ENCODE measurements at places on chromosomes 11 and 22.

DNA sequence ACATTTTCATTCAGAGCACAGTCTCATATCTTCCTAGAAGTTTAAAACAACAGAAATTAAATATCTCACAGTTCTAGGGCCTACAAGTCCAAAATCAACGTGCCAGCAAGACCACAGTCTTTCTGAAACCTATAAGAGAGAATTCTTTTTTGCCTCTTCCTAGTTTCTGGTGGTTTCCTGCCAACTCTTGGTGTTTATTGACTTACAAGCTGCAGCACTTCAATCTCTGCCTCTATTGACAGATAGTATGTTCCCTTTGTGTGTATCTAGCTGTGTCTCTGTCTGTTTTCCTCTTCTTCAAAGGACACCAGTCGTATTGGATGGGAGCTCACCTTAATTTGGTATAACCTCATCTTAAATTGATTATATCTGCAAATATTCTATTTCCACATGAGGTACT is 347.5 kb downstream of the DCDC1 start:
- no peak for DNase-seq

DNA sequence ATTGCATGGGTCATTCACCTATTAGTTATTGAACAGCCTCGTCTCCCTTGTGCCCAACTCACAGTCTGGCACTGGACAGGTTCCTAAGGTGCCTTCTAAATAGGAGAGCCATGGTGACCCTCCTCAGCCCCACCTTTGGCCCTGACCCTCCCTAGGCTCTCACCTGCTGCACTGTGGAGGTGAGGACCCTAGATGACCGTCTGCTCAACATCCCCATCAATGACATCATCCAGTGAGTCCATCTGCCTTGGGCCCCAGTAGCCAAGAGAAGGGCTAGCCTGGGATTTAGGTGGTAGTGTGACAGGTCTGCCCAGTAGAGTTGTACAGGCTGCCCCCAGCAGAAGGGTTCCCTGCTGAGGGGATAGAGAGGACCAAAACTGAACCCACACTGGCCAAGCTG is 13.6 kb downstream of the UCP2 start:
- no peak for DNase-seq

GRCh38 chr11:57779276-57779675 is 17.7 kb downstream of the CTNND1 start:
- no peak for DNase-seq

- DNase-seq, result no peak
These were observed 334.5 kb downstream of the CTTN start for GRCh38 chr11:70732881-70733196.

DNA sequence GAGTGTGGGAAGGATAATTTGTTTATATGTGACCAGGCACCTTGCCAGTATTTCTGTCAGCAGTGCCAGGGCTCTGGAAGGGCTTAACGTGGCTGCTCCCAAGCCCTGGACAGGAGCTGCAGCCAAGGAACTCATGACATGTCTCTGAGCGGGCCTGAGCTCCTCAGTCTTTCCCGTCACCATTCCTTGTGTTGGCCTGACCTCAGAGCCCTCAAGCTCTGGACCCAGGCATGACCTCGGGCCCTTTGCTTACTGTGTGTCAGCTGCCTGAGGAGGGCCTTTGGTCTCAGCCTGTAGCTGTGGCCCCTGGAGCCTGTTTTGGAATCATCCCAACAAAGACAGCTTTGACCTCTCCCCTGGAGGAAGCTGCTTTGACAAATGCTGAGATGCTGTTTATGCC is 264.1 kb upstream of the PLET1 start:
- no peak for DNase-seq

DNA sequence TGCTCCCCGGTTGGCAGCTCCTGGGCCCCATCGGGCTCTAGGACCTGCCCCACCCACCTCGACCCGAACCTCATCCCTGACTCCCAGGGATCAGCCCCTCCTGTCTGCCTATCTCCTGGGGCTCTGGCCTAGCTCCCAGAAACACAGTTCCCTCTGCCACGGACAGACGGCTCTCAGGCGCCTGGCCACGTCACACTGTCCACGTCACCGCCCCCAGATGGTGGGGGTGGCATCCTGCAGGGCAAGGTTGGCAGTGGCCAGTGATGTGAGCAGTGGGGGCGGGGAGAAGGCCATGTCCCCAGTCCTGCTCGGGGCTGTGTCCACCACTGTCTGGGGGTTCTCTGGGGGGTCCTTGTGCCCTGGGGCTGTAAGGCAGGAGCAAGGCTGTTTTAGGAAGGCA is 29.2 kb downstream of the SYT7 start:
- no peak for DNase-seq

GRCh38 chr11:75733431-75734107 is 15.9 kb downstream of the MOGAT2 start:
- no peak for DNase-seq

DNA sequence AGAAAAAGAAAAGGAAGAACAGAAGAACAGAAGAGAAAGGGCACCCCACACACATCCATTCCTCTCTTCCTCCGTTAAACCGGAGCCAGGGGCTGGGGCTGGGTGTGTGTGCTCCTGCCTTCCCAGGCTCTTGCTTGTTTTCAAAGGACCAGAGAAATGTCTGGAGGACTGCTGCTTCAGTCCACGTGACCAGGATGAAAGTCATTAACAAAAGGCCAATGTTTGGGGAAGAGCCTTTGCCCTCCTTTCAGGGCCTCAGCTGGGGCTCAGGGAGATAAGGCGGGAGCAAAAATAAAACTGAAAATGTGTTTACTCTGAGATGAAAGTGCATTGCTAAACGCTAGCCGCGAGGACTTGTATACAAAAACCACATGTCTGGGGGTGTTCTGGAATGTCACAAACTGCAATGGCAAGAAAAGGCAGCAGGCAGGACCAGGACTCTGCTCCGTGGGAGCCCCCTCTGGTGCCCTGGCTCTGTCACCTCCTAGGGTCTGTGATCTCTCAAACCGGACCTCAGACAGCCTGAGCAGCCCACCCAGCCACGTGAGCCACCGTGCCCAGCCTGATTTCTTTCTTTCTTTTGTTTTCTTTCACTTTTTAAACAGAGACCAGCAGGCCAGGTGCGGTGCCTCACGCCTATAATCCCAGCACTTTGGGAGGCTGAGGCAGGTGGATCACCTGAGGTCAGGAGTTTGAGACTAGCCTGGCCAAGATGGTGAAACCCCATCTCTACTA is 31.6 kb upstream of the MYH9 start:
- DNase-seq, result no peak

- DNase-seq, result no peak
These were observed 144.9 kb downstream of the HIPK3 start for GRCh38 chr11:33402066-33402465.

- DNase-seq, result no peak
These were observed 35.0 kb downstream of the TPBGL start for GRCh38 chr11:75275581-75275980.

GRCh38 chr22:21929253-21929652 is 23.4 kb downstream of the PPM1F start:
- DNase-seq, result no peak

DNA sequence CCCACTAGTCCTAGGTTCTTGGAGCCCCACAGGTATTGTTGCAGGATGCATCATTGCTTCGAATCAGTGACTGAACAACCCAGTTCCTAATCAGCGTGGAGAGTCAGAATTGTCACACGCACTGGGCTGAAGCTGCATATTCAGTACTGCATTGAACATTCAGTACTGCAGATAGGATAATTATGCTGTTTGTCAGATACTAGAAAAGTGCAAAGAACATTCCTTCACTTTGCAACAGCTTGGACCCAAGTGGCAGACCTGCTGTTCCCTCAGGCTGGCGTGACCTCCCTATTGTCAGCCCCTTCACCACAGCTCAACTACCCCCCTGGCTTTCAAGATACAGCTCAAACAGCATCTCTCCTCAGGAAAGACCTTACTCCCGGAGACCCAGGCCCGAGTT is 27.6 kb downstream of the NF2 start:
- no peak for DNase-seq

DNA sequence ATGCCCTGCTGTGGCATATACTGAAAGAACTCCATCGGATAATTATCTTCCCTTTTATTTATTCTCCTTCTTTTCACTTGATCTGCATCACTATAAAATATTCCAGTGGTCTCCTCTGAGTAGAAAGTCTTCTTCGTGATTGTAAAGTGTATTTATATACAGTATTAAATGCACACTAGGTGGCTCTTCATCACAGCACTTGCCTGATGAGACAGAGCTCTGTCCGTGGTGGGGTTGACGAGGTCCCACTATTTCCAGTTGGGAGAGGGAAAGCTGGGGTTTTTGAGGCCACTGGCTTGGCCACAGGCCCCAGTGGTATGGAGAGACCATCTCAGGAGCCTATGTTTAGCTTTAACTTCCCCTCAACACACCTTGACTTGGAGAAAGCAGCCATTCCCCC is 31.6 kb upstream of the ZBTB16 start:
- DNase-seq, result no peak

- DNase-seq, result no peak
These were observed 53.5 kb downstream of the COMMD9 start for GRCh38 chr11:36235750-36236149.

- no peak for DNase-seq
These were observed 414.3 kb downstream of the TBC1D22A start for GRCh38 chr22:47176573-47177333.

- no peak for DNase-seq
These were observed 47.2 kb downstream of the PIWIL3 start for GRCh38 chr22:24727218-24727851.

DNA sequence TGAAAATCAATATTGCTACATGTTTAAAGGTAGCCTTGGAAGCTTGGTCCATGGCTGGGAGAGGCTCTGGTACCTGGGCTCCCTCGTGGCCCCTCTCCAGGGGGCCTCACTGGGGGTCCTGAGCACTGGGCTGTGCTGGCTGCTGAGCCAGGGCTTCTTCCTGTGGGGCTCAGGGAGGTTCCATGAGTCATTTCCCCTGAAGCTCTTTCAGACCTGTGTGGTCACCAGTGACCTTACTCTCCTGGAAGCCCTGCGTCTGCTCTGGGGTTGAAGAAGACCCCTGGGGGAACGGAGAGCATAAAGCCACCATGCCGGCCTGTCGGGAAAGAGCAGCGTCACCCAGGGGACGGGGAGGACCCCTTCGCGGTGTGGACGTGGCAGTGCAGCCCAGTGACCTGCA is 389.0 kb downstream of the TBC1D22A start:
- no peak for DNase-seq

GRCh38 chr22:43447380-43447779 is 35.6 kb downstream of the MPPED1 start:
- no peak for DNase-seq

GRCh38 chr11:126153972-126154371 is 57.5 kb downstream of the RPUSD4 start:
- DNase-seq, result no peak

DNA sequence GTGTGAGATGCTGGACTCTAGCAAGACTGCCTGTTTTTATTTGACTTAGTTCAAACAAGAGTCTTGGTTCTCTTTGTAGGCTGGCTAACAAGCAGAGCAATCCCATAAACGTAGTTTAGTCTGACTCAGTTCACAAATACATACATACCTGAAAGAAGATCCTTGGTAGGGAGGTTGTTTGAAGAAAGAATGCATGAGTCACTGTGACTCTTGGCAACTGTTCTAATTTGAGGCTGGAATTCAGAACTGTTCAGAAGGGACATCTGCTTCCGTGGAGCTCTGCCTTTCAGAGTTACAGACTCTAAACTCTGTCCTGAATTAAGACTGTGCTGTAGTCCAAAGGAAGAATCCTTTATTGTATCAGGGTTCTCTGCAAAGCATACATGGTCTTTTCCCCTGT is 32.2 kb downstream of the C2CD3 start:
- no peak for DNase-seq

DNA sequence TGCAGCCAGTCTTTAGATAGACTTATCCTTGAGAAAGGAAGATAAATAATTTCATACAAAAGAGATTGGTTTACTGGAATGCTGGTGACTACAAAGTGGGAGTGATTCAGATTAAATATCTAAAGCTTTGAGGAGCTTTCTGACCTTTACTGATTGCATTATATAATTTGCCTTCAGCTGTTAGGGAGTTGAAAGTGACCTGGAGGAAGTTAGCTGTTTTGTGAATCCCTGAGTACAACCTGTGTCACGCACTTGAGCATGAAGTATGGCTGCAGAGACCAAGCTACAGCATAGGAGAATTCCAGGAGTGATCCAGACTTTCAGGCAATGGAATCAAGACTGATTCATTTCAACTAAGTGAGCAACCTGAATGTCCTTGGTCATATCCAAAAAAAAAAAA is 1848.3 kb upstream of the RAG2 start:
- DNase-seq, result no peak

DNA sequence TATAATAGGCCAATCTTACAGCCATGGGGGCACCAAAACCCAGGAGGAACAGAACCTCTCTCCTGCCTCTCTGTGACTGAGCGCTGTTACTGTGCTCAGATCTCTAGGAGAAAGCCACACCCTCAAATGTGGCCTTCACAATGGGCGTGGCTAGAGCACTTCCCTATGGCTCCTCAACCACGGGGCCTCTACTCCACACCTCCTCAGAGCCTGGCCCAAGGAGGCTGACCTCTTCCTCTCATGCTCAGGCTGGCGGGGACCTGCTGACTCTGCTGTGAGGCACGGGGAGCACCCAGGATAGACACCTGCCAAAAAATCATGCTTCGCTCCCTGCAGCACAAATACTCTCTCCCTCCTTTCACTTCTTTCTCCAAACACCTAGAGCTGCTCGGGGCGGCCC is 41.0 kb downstream of the C11orf58 start:
- no peak for DNase-seq
